Astrocyte (in vitro differentiated cells and primary cell): ENCODE measurements at places on chromosomes 12 and 14. TPM values are rescaled to one million over a fixed set of nuclear protein-coding genes. Genes with fewer than 3 reads are reported as not detected.

The MYRFL gene
- 0.20 and 0.26 TPM in 2 replicates for total RNA-seq

The ACTR10 gene
- total RNA-seq = 92.5 and 98.7 TPM in 2 replicates

The SOCS4 gene
- total RNA-seq = 25.2 and 30.5 TPM in 2 replicates

The SYNDIG1L gene
- not detected in 2 replicates for total RNA-seq

The SRRM4 gene
- total RNA-seq = 0.30 and 0.46 TPM in 2 replicates

The OR5AU1 gene
- not detected in 2 replicates for total RNA-seq

The EFCAB11 gene
- 7.5 and 7.6 TPM in 2 replicates for total RNA-seq

The RHNO1 gene
- 15.0 and 15.6 TPM in 2 replicates for total RNA-seq

The FGF6 gene
- total RNA-seq = not detected in 2 replicates

The THAP2 gene
- total RNA-seq = 6.0 and 6.3 TPM in 2 replicates
